ENCODE measurements at places on chromosomes 16 and 17.
A peak's percentile ranks its signal among the peaks of the same experiment; 100 is the strongest.

GRCh38 chr17:17146786-17147406 is 59.2 kb downstream of the PLD6 start:
- no peak for DNase-seq

DNA sequence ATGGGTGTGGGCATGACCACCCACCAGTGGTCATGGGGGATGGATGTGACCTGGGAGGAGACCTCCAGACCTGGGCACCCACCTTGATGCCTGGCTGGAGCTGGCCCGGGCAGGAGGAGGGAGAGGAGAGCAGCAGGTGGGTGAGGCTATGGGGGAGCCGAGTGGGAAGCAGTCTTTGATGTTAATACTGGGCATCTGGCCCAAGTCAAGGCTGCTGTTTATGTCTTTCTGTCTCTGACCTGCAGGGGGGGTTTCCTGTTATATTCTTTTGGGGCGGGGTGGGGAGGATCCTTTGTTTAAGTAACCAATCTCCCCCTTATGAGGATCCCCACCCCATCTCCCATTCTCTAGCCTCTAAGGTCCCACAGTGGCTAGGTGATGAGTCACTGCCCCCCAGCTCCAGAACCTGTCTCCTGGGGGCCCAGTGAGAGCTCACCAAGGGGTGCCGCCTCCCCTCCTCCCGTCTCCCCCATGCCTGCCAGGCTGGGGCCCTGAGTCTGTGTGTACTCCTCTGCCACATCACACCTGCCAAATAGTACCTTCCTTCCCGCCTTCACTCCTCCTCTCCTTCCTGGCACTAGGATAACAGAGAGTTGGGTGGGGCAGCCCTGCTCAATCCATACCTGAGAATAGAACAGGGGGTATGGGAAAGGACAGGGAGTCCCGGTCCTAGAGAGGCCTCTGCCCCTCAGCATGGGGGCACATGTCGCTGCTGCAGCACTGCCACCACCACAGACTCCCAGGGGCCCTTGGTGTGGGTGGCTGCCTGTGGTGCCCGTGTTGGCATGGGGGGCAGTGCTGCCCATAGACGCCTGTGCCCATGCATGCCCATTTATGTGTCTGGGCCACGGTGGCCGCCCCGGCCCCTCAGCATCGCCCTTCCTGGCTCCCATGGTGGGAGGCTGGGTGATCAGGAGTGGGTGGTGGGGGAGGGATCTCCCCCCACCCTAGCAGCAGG is 7.3 kb downstream of the THRA start:
- DNase-seq: peak; percentile 89

- DNase-seq: no peak
These were observed 16.5 kb upstream of the CLEC3A start for GRCh38 chr16:78005881-78006280.

- DNase-seq: no peak
These were observed 4.3 kb upstream of the ENGASE start for GRCh38 chr17:79070266-79070880.

- DNase-seq: no peak
These were observed 11.1 kb upstream of the ABR start for GRCh38 chr17:1190751-1191331.

- no peak for DNase-seq
These were observed 624.4 kb upstream of the C16orf82 start for GRCh38 chr16:26442321-26442720.

GRCh38 chr16:88548131-88548874 is 21.9 kb upstream of the ZC3H18 start:
- DNase-seq: no peak

DNA sequence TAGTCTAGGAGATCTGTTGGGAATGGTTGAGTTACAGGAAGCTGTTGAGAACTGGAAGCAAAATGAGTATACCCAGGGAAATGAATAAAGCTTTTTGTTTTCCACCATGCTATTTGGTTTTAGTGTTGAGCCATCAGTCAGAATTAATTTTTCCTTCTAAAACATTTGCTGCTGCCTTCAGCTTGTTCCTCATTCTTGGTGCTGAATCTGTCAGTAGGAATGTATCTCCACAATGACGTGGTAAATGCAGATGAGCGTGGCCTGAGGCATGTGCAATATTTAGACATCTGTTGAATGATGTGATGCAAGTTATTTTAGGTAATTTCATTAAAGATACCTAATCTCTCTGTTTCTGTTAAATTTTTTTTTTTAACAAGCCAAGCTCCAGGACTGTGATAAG is 10.9 kb downstream of the HAPSTR1 start:
- DNase-seq: no peak

GRCh38 chr17:73788111-73788510 is 143.9 kb upstream of the SDK2 start:
- peak; percentile 28 for DNase-seq

DNA sequence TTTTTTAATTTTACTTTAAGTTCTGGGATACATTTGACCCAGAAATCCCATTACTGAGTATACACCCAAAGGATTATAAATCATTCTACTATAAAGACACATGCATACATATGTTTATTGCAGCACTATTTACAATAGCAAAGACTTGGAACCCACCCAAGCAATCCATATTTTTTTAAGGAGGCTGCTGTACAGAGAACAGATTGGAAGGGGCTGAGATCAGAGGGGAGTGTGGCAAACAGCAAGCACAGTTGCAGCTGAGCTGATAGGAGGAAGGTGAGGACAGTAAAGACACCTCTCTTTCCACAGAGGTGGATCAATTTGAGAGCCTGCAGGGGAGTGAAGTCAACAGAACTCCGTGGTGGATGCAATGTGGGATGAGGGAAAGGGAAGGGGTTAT is 10.2 kb upstream of the TMEM238L start:
- no peak for DNase-seq

- DNase-seq: peak; percentile 41
These were observed 528 bp downstream of the PER1 start for GRCh38 chr17:8151641-8152111.

DNA sequence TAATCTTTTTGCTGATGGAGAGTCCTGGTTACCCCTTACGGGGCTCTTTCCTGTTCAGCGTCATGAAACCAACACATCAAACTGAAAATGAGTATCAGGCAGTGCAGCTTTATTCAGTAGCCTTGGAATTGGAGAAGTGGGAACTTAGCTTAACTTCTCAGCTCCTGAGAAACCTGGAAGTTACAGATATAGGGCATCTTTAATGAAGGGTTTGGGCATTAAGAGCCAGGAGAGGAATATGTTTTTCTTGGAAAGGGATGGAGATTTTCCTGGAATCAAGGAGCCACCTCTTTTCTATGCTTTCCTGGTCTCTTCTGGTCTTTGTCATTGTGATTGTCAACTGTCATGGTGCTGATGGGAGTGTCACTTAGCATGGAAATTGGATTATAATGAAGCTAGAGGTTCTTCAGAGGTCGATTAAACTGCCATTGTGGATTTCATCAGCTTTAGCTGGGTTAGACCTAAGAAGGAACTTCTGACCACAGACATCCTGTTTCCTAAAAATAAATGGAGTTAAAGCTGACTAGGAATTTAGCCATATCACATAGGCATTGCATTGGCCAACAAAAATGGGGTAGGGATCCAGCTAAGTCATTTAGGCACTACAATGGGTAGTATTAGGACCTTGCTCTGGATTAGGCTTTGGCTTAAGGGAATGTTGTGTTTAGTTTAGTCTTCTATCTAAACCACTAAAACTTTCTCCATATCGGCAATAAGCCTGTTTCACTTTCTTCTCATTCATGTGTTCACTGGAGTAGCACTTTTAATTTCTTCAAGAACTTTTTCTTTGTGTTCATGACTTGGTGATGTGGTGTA is 186.4 kb downstream of the BCAS3 start:
- no peak for DNase-seq

- no peak for DNase-seq
These were observed 50.9 kb downstream of the MRC2 start for GRCh38 chr17:62678214-62678919.

Measured in NCI-H1417 (cell line).